ENCODE measurements at places on chromosomes 7 and 10. TPM values are rescaled to one million over a fixed set of nuclear protein-coding genes. Genes with fewer than 3 reads are reported as not detected.

DNA sequence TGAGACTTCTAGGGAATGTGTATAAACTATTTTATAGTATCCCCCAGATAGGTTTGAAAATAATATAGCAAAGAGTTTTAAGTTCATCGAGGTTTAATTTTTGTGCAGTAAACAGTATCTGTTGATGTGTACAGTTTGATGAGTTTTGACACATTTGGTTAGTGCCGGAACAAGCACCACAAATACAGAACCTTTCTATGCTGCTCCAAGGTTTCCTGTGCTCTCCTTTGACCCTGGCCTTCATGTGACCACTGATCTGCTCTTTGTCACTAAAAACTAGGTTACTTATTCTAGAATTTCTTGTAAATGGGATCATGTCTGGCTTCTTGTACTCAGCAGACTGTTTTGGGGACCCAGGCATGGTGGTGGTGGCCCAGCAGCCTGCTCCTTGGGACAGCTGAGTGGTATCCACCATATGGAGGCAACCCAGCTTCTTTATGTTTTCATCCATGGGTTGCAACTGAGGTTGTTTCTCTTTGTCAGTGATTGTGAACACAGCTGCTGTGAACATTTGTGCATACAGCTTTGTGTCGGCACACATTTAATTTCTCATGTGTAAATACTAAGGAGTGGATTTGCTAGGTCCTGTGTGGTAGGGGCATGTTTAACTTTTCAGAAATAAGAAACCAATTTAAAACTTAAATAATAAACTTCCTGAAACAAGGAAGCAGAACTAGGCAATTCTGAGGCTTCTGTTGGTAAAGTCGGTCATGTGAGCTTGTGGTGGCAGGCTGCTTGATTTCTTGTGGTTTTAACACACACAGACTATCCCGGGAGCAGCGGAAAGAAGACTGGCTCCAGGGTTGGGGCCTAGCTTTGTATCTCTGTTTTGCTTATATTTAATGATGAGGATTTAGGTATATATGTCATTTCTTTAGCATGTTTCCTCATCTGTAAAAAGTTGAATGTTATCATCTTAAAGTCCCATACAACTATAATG is 219.4 kb downstream of the ABCA13 start:
- DNase-seq, result no peak

- DNase-seq, result no peak
These were observed 146.4 kb upstream of the ZNF32 start for GRCh38 chr10:43795093-43795492.

Gene ZNF503
- 0.56 TPM for total RNA-seq

- DNase-seq, result no peak
These were observed 903.6 kb upstream of the AUTS2 start for GRCh38 chr7:68694656-68695055.

DNA sequence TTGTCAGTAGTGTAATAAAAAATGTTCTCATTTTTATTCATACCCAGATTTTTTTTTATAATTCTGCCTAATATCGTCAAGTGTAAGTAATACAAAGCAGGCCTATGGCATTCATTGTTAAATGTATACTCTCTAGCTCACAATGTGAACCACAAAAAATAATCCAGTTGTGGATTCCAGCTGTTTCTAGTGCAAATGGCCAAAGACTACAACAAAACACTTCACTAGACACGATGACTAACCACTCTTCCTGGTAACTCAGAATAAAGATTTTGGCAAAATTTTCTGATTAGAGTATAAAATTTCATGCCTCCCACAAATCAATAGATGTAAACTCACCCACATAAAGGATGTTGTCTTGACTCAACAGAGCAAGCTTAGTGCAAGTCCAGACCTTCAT is 396.6 kb downstream of the DGKB start:
- DNase-seq, result no peak

Gene TMEM229A
- total RNA-seq, result not detected

Gene TRIM50
- not detected for total RNA-seq

GRCh38 chr10:24721229-24722106 is 2.2 kb downstream of the ARHGAP21 start:
- no peak for DNase-seq

DNA sequence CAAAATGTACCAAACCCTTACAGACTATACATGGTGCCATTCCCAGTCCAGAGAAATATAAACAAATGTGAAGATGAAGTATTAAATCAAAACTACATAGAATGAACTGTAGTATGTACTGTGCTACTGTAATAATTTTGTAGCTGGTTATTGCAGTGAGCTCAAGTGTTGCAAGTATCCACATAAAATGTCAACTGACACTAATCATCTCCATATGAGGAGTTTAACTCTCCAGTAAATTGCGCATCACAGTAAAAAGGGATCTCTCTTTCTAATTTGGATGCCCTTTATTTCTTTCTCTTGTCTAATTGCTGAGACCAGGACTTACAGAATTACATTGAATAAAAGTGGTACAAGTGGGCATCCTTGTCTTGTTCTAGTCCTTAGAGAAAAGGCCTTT is 165.5 kb downstream of the CPED1 start:
- DNase-seq, result no peak

DNA sequence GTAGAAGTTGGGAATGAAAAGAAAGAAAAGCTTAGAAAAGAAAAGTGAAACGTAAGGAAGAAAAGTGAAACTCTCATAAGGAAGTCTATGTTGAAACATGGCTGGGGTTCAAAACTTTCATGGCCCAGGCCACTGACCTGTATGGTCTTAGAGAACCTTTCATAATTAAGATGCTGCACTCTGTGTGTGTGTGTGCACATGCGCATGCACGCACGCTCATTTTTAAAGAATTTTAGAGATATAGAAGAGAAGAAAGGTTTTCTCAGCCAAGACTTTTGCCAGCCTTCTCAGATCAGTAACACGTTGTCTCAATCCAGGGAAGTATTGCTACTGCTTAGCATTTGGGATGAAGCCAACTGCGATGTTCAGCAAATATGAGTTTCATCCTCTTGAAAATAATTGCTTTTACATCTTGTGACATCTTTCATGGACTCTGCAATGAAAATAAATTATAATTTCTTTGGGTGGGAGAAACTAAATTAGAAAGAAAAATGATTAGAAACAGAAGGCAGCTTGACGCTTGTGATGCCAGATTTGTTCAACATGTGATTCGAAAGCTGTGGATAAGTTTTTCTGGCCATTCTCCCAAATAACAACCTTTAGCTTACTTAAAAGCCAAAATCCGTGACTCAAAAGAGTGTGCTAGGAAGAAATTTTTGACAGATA is 16.2 kb upstream of the SLC26A4 start:
- DNase-seq, result no peak

DNA sequence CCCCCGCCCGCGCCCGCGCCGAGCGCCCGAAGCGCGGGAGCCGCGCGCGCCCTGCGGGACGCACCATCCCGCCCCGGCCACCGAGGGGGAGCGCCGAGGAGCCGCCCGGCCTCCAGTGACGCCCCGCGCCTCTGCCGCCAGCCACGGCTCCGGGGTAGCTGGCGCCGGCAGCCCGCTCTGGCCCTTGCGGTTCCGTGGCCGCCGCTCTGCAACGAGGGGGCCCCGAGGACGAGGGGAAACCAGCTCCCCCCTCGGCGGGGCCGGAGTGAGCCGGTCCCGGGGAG is at the start of gene PAXIP1:
TSS of gene PAXIP1 (minus strand) at position 33 of the 284 bp plus-strand sequence. CDS start 195 bp downstream, outside the sequence.
- DNase-seq, result no peak

DNA sequence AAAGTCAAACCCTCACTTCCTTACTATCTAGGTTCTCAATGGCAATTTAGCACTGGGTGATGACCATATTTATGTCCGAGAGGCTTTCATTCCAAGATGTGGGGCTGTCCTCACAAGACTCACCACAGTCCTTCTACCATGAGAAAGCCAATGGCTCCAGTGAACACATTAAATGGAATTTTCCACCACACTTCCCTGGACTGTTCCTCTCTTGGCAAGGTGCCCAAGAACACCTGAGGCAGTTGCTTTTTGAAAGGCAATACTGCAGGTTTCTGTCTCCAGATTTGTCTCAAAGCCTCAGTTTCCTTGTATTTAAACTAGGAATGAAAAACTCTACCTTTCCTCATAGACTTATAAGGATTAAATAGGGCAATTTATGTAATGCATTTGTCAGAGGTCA is 24.2 kb downstream of the AFAP1L2 start:
- DNase-seq, result no peak

Gene CFAP70
- total RNA-seq, result 0.80 TPM

Gene KLLN
- total RNA-seq, result 0.19 TPM

- no peak for DNase-seq
These were observed 346.4 kb upstream of the SHH start for GRCh38 chr7:156158693-156159092.

DNA sequence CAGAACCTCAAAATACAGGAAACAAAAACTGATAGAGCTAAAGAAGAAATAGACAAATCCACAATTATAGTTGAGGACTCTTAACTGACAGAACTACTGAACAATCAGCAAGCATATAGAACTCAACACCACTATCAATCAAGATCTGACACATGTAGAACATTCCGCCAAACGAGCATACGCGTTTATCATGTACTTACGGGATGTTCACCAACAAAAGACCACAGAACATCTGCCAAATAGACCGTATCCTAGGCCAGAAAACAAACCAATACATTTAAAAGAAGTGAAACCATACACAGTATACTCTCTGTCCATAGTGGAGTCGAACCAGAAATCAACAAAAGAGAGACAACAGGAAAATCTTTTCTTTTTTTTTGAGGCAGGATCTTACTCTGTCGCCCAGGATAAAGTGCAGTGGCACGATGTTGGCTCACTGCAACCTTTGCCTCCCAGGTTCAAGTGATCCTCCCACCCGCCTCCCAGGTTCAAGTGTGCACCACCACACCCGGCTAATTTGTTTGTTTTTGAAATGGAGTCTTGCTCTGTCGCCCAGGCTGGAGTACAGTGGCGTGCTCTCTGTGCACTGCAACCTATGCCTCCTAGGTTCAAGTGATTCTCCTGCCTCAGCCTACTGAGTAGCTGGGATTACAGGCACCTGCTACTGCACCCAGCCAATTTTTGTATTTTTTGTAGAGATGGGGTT is 5.1 kb downstream of the GNA12 start:
- DNase-seq, result no peak

- no peak for DNase-seq
These were observed at the start of gene PIK3CG for GRCh38 chr7:106865130-106866041. TSS of gene PIK3CG (plus strand) at chr7:106865282. CDS start at chr7:106867562, 2,280 bp downstream.

Gene STEAP1
- total RNA-seq, result 0.41 TPM

Gene CCDC3
- total RNA-seq, result 0.45 TPM

DNA sequence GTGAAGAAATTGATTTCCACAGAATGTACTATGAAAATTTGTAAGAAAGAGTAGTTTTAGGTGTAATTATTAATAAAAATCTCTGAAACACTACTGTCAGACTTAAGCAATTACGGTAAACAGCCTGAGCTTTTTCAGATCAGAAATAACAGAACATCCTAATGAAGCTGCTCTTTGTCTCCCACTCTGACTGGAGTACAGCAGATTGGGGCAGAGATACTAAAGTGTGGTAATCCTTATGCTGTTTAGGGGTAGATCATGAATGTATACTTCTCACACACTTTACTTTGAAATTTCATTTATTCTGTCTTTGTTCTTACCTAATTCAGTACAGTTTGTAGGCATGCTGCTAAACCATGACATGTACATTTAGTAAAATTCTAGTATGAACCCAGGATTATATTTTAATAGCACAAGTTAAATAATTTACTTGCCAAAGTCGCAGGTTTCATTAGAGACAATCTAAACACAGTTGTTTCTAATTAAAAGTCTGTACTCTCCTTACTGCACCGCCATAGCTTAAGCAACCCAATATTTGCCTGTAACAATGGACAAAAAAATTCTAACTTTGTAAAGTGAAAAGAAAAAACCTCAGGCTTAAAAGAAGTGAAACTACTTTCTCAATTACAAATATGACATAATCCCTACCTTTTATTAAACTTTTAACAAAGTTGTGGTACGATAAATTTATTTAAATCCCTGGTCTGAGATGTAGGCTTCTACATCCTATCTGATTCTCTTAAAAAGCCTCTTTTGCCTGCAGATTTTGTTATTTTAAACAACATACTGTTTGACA is 88.8 kb downstream of the KMT2E start:
- no peak for DNase-seq

Gene PHTF2
- total RNA-seq, result 41.2 TPM

DNA sequence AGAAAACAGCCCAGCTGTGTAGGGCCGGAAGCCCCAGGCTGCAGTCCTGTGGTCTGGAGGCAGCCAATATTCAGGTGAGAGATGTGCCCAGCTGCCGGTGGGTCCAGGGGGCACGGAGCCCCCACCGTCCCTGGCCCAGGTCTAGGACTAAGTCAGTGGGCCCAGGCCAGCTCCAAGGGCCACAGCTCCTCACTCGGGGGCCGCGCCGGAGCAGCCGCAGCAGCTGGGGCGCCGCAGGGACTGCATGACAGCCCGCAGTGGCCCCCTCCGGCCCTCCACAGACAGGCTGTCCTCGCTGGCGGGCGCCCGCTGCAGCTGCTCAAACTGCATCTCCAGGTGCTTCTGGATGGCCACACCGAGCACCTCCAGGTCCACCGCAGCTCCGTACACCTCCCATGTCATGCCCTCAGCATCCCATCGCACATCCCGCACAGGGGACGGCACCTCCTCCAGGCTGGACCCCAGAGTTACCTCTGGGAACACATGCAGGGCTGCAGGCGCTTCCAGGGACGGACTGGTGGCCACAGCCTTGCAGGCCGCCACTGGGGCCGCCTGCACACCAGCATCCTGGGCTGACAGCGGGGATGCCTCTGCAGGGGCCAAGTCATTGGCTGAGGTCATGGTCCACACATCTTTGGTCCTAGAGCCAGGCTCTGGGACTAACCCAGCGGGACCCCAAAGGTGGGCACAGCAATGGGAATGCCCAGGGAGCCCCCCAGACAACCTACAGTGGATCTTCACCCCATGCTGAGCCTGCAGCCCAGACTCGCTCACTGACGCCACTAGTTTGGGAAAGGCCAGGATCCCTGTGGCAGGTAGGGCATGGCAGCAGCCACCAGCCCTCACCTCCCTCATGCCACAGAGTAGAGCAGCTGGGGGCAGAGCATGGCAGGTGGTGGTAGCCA is 7.0 kb downstream of the GPRIN2 start:
- no peak for DNase-seq

Gene OR9A4
- total RNA-seq, result not detected

- DNase-seq, result no peak
These were observed 62.0 kb downstream of the CCNY start for GRCh38 chr10:35398355-35398754.

GRCh38 chr7:14395860-14396259 is 406.4 kb upstream of the ETV1 start:
- no peak for DNase-seq

GRCh38 chr7:44912775-44913347 is 27.5 kb upstream of the PURB start:
- DNase-seq, result no peak

Gene CACNB2
- not detected for total RNA-seq

Gene PTN
- total RNA-seq, result not detected

DNA sequence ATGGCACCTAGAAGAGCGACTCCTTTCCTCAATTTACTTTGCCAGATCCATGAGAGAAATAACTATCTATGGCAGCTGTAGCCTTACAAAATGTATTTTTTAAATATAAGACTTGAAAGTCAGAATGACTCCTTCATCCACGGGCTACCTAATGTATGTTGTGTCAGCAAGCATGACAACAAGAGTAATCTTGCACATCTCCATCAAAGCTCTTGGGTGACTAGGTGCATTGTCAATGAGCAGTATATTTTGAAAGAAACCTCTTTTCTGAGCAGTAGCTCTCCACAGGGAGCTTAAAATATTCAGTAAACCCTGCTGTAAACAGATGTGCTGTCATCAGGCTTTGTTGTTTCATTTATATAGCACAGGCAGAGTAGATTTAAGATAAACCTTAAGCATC is 757.2 kb upstream of the PHF14 start:
- DNase-seq, result no peak

Measured in activated CD4-positive, alpha-beta memory T cell treated with anti-CD3 and anti-CD28 coated beads for 36 hours (primary cell).